ENCODE measurements at places on chromosomes 1 and 21.

GRCh38 chr1:226820941-226821718 lies 49.3 kb upstream of the PSEN2 start:
- DNase-seq: no peak

- DNase-seq: no peak
Observed at GRCh38 chr21:22374218-22374969, 1376.2 kb downstream of the NCAM2 start.

DNA sequence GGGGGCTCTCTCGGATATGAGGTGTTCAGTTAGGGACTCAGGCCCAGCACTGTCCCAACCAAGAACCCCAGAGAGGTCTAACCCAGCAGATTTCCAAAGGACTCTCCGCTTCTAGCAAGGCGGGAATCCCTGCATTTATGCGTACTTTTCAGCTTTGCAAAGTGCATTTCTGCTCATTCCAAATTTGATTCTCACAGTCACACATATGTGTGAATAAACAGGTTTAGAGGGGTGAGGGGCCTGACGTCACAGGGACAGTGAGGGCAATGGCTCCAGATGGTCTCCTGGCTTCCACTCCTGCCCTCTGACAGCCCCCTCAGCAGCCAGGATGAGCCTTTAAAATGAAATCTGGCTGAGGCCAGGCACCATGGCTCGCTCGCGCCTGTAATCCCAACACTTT lies 921 bp upstream of the ECE1 start:
- DNase-seq: no peak

DNA sequence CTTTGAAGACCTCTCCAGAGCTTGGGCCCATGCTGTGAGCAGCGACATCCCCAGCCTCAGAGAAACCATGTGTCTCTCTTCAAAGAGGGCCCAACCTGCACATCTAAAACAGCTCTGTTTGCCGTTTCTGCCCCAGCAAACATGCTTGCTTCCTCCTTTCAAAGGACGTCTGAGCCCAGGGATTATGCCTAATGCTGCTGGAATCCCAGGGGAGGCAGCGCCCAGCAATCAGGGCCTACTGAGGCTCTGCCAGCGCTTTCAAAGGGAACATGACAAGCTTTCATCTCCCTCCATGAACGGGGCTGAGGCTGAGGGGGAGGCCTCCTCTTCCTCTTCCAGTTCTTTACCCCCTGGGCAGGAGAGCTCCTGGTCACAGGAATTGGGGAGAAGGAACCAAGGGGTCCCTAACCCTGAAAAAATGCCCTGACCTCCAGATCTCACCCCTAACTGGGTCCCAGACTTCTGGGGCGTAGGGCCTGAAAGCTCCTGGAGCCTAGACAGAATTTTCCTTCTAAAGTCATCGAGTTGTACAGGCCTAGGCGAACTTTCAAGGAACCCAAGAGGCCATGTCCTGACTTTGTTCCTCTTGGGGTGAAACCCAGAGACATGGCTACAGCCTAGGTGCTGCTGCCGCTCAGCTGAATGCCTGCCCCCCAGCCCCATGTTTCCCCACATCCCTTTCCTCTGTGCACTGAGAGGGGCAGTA lies 13.4 kb upstream of the ASCL5 start:
- no peak for DNase-seq

GRCh38 chr1:177891809-177892208 lies 78.0 kb downstream of the SEC16B start:
- no peak for DNase-seq

- no peak for DNase-seq
Observed at GRCh38 chr1:162571696-162572095, 10.2 kb downstream of the UAP1 start.

- no peak for DNase-seq
Observed at GRCh38 chr1:218665221-218665620, 320.1 kb downstream of the TGFB2 start.

- no peak for DNase-seq
Observed at GRCh38 chr1:65308781-65309303, 501 bp upstream of the DNAJC6 start.

DNA sequence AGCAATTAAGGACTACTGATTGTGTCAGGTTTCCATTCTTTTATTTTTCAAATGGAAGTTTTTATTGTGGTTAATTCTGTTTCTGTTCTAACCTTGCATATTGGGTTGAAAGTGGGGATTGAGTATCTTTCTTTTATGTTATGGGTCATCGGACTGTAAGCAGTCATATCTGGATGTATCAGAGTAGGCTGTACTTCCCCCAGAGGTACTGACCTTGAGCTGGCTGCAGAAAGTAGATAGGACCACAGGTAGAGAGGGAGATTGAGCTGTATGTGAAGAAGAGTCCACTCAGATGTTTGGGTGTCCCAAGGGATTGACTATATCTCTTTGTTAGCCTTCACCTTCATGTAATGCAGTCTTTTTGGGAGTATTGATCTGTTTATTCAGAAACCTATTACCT lies 20.5 kb upstream of the ALG14 start:
- no peak for DNase-seq

DNA sequence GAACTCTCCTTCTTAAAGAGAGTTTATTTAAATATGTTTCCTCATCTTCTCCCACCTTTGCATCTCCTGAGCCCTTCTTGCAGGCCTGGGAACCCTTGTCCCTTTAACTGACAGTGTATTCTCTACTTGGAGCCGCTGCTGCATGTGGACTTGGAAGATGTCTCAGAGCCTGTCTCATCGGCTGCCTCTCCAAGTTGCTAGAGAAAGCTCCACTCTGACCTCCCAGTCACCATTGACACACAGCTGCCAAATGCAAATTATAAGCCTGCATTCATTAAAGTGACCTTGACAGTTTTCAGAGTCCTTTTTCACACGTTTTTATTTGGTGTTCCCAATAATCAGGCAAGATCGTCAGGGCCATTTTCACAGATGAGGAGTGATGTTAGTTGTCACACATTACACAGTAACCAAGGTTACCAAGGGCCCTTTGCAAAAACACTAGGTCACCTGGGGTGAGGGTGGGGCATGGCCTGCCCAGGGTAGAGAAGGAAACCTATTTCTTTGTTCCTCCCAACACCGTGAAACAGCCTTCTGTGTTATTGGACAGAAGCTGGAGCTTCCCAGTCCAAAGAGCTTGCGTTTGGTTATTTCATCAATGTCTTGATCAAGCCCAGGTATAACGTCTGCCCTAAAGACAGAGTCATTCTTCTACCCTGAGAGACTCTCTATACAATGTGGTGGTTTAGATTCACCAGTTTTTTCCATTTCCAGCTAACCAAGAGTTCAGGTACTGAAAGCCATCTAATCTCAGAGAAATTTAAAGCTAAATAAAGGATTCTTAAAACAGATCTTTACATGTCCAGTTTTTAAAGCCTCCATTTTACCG lies 164.1 kb downstream of the GALNT2 start:
- no peak for DNase-seq

DNA sequence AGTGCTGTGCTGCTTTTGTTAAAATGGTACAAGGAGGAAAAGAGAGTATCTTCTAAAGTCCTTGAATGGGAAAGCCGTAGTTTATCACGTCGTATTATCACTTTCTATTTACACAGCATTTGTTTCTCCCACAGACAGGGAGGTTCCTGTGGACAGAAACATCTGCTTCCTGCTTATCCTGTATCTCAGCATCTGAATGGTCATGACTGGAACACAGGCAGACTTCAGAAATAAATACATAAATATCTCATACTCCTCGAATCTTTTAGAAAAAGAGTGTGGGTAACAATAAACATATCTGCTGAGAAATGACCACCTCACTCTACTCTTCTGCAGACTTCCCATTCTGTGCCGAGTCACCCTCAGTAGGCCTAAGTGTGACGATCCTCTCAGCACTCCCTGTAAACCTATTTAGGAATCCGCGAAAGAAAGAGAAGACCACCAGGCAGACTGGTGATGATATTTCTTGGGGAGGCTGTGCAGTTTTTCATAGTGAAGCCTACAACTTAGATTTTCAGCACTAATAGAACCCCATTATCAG lies 393.5 kb downstream of the SMYD3 start:
- DNase-seq: no peak
